T-helper 22 cell (primary cell): ENCODE measurements at places on chromosomes 7 and 10.

- DNase-seq = no peak
Measured at GRCh38 chr10:100413173-100413572, 49.6 kb upstream of the WNT8B start.

- DNase-seq = no peak
Measured at GRCh38 chr10:114060456-114060855, 16.8 kb downstream of the ADRB1 start.

GRCh38 chr7:47744883-47745282 is 163.0 kb upstream of the TNS3 start:
- DNase-seq = no peak

DNA sequence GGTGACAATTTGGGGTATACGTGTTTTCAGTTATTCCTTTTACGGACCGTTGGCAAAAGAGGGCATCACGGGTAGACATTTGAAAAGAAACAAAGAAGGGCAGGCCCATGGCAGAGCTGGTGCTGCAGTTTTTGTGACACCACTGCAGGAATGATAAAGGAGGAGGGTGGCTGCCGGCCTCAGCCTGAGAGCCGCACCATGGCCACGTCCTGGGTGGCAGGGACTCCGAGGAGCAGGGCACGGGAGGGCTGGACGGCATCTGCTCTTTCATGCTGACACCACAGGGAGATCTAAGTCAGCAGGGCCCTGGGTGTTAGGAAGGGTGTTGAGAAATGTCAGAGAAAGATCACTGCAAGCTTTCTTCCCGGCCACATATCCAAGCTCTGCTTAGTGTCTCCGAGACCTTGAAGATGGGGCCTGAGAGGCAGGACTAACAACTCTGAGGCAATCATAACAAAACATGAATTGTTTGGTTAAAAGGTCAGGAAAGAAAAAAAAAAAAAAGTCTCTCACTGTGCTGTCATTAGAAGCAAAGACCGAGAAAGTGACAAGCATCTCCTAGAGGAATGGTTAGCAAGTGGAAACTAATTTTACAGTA is 36.6 kb downstream of the INSYN2A start:
- DNase-seq = no peak

DNA sequence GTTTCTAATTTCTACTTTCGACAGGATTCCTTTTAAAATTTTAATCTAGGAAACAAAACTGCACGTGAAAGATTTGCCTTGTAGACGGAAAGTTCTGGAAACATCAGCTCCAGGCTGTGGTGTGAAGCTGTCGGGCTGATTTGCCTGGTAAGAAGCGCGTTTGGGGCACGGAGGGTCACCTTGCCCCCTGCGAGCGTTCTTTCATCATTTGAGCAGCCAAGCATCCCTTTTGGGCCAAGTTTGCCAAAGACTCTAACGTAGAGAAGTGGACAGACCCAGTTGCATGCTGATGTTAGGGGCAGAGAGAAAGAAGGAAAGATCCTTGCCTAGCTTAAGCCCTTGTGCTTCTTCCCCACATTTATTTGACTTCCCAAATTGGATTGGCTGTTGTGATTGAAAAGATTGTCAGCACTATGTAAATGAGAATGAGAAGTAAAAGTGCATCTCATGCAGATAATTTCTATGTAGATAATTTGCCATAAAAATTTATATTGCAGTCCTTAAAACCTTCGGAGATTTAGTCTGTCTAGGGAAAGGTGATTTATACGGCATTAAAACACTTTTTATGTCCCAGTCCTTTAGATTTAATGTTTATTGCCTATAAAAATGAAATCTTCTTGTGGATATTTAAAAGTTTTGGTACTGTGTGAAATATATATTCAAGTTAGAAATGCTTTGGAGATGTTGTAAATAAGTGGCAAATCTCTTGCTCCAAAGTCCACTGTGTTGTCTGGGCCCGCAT is 76.1 kb downstream of the CUX1 start:
- DNase-seq = no peak

GRCh38 chr7:48089046-48090003 is at the start of gene UPP1:
UPP1 (plus strand) TSS chr7:48089265; CDS start chr7:48094784, 5,519 bp downstream.
- DNase-seq = peak; percentile 87

DNA sequence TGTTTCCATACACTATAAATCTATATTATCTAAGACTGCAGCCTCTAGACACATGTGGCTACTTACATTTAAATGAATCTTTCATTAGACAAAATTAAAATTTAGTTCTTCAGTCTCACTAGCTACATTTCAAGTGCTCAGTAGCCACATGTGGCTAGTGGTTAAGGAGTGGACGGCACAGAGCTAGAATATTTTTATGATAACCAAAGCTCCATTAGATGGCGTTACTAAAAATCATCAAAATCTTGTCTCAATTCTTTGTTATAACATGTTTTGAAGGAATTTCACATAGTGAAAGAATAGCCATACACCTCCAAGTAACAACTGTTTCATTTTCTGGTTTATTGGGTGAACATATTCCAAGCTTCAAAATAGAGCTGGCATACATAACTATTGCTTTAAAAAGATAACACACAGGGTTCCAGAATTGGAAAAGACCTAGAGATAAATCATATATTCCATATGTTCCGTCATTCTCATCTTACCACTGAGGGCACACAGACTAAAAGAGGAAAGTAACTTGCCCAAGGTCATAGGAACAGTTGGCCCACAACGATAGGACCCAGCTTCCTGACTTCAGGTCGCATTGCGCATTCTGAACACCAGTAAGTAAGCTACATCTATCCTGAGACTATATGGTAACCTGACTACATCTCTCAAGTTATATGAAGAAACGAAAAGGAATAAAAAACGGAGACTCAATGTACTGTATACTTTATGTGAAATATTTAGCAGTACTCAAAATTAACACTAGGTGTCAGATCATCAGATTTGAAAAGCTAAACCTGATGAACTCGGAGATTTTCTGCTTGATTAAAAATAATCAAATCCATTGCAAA is 66.6 kb downstream of the CAV1 start:
- no peak for DNase-seq

DNA sequence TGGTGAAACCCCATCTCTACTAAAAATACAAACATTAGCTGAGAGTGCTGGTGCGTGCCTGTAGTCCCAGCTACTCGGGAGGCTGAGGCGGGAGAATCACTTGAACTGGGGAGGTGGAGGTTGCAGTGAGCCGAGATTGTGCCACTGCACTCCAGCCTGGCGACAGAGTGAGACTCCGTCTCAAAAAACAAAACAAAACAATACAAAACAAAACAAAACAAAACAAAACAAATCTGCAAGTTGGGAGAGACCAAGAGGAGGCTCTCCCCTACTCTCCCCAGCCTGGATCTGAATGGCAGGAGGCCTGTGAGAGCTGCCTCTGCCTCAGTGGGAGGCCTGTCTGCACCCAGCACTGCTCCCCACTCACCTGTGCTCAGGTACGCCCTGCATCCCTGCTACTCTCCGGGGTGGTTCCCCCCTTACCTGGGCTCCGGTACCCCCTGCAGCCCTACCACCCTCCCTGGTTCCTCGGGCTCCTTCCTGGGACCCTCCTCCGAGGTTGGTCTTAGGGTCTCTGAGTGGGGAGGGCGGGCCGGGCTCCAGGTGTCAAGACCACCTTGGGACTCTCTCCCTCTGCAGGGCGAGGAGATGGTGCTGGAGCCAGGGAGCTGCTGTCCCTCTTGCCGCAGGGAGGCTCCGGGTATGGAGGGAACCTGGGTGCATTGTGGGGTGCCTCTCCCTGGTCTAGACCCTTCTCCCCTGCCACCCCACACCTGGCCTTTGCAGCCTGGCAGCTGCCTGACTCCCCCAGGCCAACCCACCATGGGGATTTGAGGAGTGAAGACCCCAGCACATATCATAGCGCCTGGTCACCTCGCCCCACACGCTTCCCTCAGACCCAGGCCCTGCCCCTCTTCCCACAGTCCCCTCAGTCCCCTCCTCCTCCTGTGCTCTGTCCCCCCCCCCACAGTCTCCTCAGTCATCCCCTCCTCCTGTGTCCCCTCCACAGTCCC is 9.5 kb upstream of the ZNF862 start:
- DNase-seq = no peak

DNA sequence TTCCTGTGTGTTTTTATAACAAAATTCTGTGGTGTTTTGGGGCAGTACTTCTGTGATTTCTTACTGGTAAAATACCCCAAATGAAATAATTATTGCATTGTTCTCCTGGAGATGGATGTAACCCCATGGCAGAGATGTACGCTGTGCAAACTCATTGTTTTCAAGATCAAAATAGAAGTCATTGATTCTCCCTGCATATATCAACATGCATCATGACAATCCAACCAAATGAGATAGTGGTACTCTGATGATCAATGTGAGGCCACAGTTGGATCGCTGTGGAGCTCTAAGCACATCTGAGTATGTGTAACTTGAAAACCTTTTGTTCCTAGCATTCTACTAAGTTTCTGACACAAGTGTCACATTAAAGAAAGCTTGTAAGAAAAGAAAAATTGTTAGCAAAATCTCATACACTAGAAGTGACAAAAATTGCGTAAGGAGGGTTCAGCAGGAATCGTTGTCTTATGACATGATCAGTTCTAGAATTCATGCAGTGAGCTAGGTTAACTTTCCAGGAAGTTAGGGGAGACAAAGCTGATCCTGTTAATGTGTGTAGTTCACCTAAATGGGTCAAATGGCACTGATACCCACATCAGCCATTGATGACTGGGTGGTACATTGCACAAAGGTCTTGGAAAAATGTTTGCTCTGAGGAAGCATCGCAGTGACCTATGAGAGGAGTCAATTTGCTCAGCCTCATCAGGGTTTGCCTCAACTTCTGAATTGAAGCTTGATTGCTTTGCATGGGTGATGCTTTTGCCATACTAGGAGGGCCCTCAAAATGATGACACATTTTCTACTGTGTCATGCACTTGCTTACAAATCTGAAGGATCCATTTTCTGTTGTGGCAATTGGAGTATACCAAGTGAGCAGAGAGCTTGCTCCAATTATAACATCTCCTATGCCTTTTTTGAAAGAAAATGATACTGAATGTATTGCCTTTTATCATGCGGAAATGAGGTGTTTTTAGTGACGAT is 145.1 kb downstream of the PLXDC2 start:
- DNase-seq = no peak

DNA sequence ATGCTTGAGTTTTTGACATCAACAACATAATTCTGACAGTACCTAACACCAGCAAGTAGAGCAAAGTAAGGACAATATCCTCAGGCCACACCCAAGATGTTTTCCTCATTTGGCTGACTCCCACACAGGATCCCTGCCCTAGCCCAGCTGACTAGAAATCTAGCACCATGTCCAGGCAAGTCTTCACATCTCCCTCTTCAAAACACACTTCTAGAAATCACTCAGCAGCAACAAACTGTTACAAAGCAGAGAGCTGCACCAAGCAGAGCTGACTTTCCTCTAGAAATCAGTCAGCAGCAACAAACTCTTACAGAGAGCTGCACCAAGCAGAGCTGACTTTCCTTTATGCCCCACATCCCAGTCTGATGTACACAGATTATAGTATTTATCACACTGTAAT is 7.7 kb downstream of the TMEM168 start:
- no peak for DNase-seq

DNA sequence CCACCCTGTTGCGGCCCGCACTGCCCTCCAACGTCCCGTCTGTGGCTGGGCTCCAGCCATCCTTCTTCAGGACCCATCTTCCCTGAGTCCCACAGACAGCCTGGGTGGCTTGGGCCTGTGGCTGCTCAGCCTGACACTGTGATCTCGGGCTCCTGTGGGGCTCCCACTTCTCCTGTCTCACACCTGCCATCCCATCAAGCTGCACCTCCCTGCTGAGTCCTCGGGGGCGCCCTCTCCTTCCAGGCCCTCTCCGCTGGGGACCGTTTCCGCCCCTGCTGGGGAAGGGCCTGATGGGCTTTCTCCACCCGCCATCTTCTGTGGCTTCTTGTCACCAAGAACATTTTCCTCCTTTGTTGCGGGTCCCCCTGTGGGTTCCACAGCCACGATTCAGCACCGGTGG is 173.8 kb upstream of the PPP2R2D start:
- no peak for DNase-seq

GRCh38 chr7:129872054-129872453 is 80.7 kb downstream of the UBE2H start:
- no peak for DNase-seq

- no peak for DNase-seq
Measured at GRCh38 chr7:128894101-128894440, 16.4 kb downstream of the KCP start.

DNA sequence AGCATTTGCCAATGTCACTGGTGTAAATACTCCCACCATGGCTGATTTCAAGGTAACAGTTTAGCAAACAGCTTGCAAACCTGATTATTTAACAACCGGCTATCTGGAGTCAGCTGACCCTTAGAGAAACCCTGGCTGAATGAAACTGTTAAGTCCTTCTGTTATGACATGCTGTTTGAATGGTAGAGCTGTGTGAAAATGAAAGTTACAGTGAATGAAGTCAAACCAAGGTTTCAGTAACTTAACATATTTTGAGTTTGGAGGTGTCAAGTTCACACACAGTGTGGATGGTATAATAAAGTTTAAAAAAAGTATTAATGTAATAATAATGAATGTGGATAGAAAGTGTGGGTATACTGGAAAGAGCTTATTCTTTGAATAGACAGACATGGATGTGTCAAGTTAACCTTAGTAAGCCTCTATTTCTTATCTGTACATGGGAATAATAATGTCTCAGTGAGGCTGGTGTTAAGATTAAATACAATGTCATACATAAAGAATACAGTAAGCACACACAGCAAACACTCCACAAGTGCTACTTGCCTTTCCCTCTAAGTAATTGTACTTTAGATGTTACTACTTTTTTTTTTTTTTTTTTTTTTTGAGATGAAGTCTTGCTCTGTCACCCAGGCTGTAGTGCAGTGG is 150.4 kb downstream of the TAX1BP1 start:
- no peak for DNase-seq

DNA sequence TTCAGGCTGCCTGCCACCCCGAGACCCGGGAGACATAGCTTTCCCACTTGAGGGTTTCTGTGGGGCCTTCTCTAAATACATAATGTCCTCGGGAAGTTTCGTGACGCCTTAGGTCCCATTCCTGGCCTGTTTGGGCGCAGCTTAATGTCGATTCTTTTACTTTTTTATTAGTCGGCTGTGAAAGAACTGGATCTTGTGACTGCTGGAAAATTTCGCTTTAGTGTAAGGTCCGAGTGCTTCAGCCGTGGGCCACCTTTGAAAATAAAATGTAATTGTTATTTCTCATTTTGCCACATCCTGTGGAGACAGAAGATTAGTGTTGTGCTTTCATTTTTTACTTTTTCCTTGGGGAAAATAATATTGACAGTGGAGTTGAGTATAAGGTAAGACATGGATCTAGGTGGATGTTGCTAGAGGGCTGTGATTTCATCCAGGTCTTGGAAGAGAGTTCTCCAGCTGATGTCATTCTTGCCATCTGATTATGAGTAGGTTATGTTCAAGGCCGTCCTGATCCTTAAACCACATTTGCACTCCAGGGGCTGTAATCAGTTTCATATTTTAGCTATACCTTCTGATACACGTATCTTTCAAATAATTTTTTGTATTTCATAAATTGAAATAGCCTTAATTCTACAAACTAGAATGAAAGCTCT is 830 bp downstream of the RAB18 start:
- DNase-seq = no peak

DNA sequence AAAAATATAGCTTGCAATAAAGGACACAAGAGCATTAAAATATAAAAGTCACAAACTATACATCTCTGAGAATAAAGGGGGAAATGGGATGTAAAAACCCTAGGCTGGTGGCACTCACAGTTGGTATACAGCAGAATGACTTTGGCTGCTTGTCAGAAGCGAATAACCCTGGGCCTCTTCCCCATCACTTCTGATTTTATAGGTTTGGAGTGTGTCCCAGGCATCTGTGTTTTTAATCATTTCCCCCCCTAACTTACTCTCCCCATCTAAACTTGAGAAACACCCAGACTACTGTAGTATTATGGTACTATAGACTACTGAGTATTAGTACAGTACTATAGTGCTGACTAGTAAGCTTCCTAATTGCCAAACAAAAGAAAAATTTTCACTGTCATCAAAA is 1.8 kb upstream of the RPA3 start:
- no peak for DNase-seq

- no peak for DNase-seq
Measured at GRCh38 chr10:99770408-99771045, 11.9 kb upstream of the ABCC2 start.
